HTR-8/SVneo (cell line): ENCODE measurements at places on chromosomes 11 and 22.

DNA sequence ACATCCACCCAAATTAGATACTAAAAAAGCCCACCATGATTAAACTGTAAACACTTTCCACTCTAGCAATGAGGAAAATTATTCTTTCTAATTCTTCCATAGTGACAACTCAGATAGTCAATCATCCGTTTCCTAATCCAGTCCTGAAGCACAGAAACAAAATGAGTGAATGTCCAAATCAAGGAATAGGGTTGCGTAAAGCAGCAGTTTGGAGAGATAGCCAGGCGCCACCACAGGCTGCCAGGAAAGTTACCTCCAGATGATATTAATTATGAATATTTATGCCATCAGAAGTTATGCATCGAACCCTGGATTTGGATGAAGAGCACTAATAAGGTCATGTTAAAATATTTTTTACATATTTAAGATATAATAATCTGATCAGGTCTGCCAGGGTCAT, 63.2 kb downstream of the ETS1 start:
- no peak for DNase-seq

DNA sequence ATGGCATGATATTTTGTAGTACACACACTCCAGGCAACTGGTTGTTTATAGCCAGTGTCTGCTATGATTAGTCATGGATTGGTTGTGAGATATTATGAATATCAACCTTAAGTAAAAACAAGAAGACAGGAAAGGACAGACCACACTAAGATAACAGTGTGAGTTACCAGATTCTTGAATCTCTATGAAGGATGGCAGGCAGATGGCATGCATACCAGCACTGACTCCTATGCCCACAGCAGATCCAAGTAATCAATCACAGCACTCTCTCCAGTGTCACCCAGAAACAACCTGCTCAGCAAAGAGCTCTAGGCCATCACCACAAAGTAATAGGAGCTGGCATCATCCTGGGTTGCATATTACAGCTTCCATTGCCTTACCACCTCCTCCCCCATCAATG, 116.6 kb downstream of the GALNT18 start:
- no peak for DNase-seq

GRCh38 chr22:44450503-44450902, 47.5 kb downstream of the RTL6 start:
- no peak for DNase-seq

DNA sequence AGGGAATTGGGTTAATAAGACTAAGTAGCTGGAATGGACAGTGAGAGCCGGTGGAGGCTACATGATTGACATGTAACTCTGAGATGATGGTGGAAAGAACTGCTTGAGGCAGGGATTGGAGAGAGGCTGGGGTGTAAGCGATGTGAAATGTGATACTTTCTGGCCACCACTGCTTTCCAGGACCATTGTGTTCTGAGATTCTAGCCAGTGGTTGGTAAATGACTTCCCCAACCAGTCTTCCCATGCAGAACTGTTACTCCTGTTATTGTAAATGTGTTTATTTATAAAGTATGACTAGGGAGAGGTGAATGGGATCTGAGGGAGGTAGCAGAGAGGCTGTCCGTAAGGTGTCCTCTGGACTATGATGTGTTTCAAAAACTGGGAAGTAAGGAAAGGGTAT, 18.1 kb downstream of the EXT2 start:
- no peak for DNase-seq

GRCh38 chr11:96264364-96264763, 78.6 kb downstream of the MAML2 start:
- DNase-seq: no peak

- no peak for DNase-seq
Observed at GRCh38 chr11:12598330-12599256, 75.6 kb upstream of the TEAD1 start.

- no peak for DNase-seq
Observed at GRCh38 chr22:44775862-44776261, 23.5 kb downstream of the ARHGAP8 start.

DNA sequence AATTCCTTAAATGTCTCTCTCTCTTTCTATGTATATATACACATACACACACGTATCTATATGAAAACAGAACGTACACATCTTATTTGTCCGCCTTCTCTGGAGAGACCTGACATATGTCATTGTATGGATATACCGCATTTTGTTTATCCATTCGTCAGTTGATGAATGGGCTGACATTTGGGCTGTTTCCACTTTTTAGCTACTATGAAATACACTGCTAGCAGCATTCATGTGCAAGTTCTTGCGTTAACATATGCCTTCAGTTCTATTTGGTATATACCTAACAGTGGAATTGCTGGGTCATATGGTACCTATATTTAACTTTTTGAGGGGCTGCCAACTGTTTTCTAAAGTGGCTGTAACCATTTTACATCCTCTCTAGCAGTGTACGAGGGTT, 18.0 kb upstream of the DNAJB13 start:
- DNase-seq: no peak

DNA sequence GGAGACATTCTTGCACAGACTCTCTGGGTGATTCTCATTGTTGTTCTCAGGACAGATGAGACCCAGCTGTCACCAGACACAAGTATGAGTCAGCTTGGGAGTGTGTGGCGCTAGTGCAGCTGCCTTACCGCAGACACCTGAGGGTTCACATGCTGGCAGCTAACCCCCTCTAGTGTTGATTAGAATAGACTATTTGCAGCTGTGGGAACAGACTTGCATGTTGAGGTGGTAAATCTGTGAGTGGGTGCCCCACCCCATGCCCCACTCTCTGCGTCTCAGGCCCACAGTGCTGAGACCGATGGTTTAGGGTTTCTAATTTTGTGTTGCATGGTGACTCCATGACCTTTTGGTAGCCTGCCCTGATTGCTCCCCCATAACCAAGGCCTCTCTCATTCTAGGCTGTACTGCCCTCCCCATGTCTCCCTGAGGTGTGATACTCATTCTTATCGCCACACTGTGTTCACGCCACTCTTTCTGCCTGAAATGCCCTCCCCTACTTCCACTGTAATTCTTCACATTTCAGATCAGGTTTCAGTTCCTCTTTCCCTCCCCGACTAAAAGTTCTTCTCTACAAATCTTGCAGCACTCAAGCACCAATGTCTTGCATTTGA, 73.7 kb upstream of the KIRREL3 start:
- peak; percentile 62 for DNase-seq
